Activated CD4-positive, alpha-beta T cell treated with anti-CD3 and anti-CD28 coated beads, Interleukin-2, amount 50 U/mL, for 24 hours (primary cell): ENCODE measurements at places on chromosomes 2 and 18.

- DNase-seq, result no peak
Measured at GRCh38 chr2:113966832-113967231, 76.9 kb downstream of the ACTR3 start.

DNA sequence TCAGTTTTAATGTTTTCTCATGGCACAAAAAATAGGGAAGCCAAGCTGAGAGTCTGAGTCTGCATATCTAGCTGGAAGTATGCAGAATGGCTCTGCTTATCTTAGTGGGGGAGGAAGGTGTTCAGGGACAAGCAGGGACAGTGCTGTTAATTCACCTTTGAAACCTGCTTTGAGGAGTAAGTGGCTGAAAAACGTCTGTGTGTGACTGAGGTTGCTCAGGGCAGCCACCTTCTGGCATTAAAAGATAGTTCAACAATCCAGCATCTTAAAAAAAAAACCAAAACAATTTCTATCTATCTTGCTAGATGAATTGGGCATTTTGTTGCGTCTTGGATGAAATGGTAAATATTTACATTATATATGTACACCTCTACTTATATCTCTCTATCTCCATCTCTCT, 2.0 kb upstream of the TRPM8 start:
- no peak for DNase-seq

GRCh38 chr2:174493549-174494331, 6.9 kb upstream of the GPR155 start:
- DNase-seq, result no peak

GRCh38 chr2:212423089-212423488, 115.5 kb downstream of the ERBB4 start:
- no peak for DNase-seq

DNA sequence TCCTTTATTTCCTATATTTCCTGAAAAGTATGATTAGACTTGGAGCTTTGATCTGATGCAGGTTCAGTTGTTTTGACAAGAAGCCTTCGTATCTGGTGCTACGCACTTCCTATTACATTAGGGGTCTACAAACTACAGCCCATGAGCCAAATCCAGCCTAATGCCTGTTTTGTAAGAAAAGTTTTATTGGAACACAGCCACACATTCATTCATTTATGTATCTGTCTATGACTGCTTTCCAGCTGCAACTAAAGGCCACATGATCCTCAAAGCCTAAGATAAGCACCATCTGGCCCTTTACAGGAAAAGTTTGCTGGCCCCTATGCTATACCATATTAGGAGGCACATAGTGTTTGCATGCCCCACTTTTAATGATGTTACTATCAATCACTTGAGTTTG, 26.0 kb downstream of the EIF2AK3 start:
- no peak for DNase-seq

- DNase-seq, result no peak
Measured at GRCh38 chr2:33130054-33130447, 183.3 kb downstream of the LTBP1 start.

GRCh38 chr18:519019-519879, 18.7 kb upstream of the COLEC12 start:
- no peak for DNase-seq

DNA sequence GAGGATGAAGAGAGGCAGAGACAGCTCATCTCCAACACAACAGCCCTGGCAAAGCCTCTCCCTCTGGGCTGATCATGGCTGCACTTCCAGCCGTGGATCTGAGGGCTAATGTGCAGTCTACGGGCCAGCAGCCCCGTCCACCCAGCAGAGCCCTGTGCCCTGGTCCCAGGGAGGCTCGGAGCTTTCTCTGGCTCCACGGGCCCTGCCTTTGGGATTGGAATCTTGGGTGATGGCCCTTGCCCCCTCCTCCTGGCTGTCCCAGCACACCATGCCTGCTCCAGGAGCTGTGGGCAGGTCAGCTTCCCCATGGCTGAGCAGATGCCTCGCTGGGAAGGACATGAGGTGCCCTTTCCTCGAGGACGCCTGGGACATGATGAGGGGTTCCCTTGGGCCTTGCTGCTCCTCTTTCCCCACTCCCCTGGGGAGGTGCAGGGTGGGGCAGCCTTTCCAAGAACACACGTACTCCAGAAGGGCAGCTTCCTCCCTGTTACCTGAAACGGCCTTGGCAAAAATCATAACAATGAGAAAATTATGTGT, 66.9 kb downstream of the C18orf63 start:
- DNase-seq, result no peak
